Right forelimb (tissue), 1 donor: ENCODE measurements at places on chromosomes 2 and 18.

DNA sequence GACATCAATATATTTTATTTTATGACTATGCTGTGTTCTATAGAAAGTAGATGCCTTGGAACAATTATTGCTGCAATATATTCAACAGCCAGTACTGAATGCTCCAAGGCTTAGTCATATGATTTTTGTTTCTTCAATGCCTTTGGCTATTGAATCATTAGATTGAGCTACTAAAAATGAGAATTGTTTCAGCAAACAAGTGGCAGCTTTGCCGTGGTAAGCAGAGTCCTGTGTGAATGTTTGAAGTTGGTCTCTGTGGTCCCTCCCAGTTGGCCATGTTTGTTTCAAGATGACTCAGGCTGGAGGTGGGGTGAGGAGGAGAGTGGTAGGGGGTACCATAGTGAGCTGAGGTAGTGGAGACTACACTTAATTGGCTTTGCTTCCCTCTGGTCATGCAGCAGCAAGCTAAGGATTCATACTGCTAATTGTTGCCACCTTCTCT is 198.6 kb upstream of the EPAS1 start:
- no peak for DNase-seq

DNA sequence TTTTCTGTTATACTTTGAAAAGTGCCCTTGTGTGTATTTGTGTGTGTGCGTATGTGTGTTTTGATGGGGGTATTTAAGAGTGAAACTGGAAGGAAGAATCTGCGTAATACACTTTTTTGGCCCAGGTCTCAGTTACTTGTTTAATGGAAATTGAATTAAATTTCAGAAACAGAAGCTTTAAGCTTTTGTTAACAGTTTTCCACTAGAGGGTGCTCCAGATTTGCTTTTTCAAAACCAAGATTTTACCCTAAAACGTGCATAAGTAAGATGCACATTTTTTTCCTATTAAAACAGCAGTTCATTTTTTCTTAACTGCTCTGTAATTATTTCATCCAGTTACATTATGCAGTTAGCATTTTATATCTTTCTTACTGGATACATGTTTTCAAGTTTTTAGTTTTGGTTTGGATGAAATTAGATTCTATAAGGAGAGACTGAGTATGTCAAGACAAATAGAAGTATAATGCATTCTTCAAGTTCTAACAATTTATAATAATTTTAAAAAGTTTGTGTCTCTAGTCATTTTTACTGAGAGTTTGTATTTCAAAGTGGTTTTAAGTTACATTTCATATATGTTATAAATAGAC is 97.2 kb downstream of the PIK3C3 start:
- no peak for DNase-seq

GRCh38 chr2:25226827-25227226 is 58.4 kb upstream of the POMC start:
- no peak for DNase-seq

DNA sequence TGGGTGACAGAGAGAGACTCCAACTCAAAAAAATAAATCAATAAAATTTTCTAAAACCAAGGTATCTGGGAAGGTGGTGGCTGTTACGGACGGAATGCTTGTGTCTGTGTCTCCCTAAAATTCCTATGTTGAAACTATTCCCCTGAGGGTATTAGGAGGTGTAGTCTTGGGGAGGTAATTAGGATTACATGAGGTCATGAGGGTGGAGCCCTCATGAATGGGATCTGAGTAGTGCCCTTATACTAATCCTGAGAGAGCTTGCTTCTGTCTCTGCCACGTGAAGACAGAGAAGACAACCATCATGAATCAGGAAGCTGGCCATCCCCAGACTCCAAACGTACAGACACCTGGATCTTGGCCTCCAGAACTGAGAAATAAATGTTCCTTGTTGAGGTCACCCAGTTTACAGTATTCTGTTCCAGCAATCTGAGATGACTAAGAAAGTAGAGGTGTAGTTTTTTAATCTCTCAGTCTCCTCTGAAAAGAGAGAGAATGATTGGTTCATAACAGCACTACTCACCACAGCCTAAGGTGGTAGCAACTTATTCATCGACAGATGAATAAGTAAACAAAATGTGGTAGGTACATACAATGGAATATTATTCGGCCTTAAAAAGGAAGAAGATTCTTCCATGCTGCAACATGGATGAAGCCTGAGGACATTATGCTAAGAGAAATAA is 38.4 kb downstream of the TGFBRAP1 start:
- DNase-seq, result no peak

DNA sequence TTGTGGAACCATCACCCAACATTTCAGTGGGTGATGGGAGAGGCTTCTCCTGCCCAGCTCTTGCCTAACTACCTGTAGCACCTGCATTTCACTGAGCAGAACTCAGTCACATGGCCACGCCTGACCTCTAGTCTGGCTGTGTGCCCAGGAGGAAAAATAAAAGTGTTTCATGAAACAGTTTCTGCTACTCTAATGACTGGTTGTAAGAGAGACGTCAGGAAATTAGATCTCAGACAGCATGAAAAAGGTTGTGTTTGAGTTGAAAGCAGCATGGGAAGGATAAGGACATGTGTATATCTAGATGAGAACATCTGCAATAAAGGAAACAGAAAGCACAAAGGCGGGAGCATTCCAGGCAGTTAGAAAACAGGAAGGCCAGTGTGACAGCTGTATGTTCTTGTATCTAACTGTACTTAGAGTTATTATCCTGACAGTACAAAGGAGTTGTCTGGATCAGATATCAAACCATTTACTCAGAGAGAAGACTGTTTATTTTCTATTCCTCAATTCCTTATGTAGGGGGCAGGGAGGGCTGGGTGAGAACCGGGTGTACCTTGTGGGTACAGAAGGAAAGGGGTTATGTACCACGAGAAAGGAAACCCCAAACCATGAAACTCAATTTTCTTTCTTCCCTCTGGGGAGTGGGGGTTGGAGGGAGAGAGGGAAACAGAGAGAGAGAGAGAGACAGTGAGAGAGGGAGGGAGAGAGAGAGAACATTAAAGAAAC is 307.4 kb upstream of the VWC2L start:
- no peak for DNase-seq

DNA sequence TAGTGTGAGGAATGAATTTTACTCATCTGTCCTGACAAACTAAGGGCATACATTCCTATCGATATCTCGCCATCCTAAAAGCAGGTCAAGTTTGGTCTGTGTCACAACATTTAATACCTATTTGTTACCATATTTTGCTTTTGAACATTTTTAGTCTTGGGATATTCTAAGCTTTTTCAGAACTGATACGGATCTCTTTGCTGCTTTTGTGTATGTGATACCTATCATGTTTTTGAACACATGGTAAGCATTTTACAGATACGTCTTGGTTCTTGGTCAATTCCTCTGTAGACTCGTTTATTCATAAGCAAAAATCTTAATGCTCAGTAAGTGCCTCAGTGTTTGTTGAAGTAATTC is 592 bp downstream of the ZNF397 start:
- no peak for DNase-seq

- no peak for DNase-seq
Measured at GRCh38 chr2:85111819-85112281, 21.3 kb upstream of the TCF7L1 start.

DNA sequence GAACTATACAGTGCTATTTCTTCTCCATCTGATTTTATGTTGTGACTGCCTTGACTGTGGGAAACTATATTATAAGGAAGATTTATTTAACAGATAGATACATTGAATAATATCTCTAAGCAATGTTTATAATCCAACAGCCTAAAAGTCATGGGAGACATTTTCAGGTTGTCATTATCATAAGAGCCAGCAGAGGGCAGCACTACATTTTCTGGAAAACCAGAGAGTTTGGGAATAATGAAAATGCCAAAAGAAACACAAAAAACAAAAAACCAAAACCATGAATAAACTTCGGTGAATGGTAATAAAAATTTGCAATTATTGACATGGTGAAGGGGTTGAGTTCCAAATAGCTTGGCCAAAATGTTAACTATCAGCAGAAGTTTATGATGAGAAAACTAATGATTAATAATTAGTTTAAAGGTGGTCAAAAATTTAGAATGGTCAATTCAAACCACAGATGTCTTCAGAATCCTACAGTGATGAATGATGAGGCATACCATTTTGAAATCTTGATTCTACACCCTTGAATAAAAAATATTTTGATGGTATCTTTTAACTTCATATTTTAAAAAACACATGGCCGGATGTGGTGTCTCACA is 4.7 kb downstream of the EEF1B2 start:
- DNase-seq, result peak; percentile 50

DNA sequence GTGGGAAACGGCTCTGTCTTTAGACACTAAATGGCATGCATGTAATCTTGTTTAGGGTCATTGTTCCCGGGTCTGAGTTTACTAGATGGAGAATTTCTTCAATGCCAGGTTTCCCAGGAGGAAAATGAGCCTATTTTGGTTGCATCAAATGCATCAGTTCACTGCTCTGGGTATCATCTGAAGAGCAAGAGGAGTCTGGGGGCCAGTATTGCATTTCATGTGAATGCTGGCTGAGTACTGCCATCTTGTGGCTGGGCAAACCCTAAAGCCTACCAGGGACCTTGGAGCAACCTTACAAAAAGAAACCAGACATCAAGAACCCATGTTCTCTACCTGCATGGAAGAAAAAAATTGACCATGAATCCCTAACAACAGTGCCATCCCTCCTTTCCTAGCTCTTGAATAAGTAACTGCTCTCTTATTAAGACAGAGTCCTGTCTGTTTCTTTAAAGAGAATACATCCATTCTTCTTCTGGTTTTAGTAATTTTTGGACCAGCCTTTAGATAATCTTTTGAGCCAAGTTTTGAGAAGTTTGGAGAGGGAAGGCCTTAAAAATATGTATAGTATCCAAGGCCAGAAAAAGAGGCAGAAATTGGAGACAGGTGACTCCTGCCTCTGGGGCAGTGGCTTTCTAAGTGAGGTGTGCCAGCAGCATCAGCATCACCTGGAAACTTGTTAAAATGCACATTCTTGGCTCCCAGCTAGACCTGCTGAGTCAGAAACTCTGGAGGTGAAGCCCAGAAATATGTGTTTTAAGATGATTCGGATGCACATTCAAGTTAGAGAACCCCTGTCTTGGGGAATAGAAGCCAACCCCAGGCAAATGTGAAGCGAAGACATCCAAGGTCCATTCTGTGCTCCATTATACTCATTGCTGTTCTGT is 261.0 kb upstream of the CXCR4 start:
- no peak for DNase-seq

GRCh38 chr2:66577321-66578053 is 142.6 kb downstream of the MEIS1 start:
- peak; percentile 60 for DNase-seq

DNA sequence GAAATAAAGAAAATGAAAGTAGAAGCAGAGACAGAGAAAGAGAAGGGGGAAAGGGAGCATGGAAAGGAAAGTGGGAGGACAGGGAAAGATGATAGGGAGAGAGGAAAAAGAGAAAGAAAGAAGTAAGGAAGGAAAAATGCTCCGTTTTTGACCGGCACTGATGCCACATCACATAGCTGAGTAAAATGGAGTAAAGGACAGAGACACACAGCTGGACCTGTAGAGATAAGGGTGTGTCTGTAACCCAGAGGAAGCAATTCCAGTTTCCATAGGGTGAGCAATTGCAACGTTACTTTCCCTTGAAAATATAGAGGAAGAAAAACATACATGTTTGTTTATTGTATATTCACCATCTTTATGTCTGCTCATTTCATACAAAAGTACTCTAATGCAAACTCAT is 1866.9 kb upstream of the PIK3C3 start:
- DNase-seq, result no peak

DNA sequence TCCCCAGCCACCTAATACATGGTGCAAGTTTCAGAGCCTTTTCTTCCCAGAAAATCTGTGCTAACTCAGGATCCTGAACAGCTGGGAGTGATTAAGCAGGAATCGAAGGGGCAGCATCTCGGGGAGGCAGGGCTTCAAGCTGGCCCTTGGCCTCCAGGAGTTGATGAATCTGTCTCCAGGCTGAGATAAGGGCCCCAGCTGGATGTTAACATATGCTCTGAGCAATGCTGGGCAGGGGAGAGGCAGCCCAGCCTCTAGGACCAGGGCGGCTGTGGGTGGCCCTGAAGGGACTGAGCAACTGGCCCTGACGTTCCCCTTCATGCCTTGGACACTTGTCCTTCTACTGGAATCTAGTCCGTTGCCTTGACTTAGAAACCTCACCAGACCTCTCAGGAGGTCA is 84.1 kb upstream of the EPC2 start:
- no peak for DNase-seq

- no peak for DNase-seq
Measured at GRCh38 chr2:165601928-165602521, 132.5 kb downstream of the CSRNP3 start.

GRCh38 chr2:154386186-154386585 is 312.3 kb upstream of the KCNJ3 start:
- no peak for DNase-seq

GRCh38 chr2:29504746-29505145 is 389.5 kb downstream of the CLIP4 start:
- DNase-seq, result no peak

DNA sequence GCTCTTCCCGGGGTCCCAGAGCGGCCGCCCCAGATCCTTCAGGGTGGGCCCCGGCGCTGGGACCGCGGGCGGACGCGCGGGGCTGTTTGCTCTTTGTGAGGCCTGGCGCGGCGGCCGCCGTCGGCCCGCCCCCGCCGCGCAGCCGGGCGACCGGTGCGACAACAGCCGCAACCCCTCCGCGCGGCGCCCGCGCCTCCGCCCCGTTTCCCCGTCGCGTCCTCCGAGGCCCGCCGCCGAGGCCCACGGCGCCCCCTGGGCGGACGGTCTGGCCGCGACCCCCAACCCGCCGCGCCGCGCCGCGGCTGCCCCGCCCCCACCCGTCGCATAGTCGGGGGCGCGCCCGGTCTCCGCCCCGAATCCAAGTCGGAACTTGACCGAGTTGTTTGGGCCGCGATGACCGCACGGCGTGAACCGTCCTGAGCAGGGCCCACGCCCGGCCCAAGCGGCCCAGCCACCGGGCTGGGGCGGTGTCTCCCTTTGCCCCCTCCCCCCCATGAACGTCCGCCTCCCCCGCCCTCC is 448 bp downstream of the YPEL5 start:
- no peak for DNase-seq

DNA sequence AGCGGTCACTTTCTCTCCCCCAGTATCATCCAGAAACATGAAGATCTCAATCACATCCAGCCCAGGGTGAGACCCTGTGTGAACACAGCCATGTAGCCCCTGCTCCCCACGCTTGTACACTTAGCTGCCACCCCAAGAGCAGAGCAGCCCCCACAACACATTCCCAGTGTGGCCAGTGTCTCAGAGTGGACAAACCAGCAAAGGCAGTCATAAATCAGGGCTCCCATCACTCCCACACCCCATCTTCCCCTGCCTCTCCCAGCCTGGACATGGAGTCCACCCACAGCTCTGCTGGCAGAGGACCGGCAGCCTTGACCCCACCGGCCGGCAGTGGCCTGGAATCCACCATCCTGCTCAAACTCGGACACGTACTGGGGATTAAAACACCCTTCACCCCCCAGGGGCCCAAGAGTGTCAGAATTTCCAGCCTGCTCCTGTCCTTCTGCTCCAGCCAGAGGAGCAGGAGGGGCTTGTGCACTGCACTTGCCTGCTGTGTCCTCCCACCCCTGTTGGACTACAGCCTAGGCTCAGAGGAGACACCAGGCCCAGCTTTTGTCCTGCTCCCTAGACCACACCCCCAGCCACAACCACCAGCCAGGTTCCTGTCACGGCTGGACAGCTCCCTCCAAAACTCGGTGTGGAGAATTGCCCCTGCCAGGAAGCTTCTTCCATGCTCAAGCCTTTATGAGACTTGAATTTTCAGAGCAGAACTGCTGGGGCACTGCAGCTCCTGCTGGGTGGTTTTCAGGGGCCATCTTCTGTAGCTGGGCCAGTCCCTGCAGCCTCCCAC is 206.1 kb downstream of the SMAD2 start:
- DNase-seq, result no peak

- DNase-seq, result no peak
Measured at GRCh38 chr2:157413326-157414035, 30.4 kb downstream of the CYTIP start.
